ENCODE measurements at places on chromosomes 7 and 10.
A peak's percentile ranks its signal among the peaks of the same experiment; 100 is the strongest.

GRCh38 chr7:157486007-157486755 is 149.4 kb downstream of the DNAJB6 start:
- no peak for DNase-seq

- no peak for DNase-seq
Observed at GRCh38 chr10:21079330-21079658, 182.2 kb upstream of the NEBL start.

DNA sequence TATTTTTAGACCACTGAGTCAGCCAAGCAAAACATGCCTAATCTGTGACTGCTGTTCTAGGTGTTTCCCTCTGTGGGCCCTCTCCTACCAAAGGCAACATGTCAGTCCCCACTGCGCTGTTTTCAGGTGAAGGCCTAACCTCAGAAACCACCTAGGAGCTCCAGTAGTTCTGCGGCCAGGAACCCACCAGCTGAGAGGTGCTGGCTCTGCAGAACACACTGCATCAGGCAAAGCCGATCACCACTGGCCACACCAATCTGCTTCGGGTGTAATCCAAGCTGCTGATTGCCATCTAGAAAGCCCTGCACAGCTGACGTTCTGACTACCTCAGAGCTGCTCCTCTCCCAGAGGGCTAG is 14.9 kb downstream of the CAMK2G start:
- no peak for DNase-seq

DNA sequence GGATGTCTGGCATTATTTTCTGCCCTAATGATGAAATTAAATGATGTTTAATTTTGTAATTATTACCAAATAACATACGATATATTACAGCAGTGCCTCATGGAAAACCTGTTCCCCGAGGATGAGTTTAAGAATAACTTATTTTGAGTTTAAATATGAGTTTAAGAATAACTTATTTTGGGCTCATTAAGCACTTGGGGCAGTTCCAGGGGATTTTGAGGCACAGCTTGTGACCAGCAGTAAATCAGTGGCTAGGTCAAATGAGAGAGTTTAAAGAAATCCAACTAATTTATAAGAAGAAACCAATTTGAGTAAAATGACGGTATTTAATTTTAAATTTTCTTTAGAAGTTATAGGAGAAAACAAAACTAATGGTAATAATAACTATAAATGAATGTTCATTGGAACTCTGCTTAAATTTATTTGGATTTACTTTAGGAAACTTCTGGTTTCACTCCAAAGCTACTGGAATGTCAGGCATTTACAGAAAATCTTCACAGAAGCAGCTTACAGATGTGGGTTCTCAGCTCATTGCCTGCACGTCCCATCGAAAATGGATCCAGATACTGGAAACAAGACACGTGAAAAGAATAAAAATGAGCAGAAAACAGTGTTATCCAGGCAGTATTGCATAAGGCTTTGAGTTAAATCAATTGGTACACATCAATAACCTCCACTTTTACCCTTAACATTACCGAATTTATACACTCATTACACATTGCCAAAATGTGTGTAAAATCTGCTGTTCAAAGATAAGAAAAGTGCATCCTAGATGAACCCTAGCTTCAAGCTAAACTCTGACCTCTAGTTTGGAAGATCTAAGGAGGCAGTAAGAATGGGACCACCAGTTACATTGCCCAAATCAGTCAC is 784.5 kb upstream of the IGFBP3 start:
- DNase-seq: no peak

- DNase-seq: no peak
Observed at GRCh38 chr7:44647981-44648714, 41.7 kb downstream of the OGDH start.

GRCh38 chr10:56481521-56482091 is 120.5 kb upstream of the ZWINT start:
- no peak for DNase-seq

DNA sequence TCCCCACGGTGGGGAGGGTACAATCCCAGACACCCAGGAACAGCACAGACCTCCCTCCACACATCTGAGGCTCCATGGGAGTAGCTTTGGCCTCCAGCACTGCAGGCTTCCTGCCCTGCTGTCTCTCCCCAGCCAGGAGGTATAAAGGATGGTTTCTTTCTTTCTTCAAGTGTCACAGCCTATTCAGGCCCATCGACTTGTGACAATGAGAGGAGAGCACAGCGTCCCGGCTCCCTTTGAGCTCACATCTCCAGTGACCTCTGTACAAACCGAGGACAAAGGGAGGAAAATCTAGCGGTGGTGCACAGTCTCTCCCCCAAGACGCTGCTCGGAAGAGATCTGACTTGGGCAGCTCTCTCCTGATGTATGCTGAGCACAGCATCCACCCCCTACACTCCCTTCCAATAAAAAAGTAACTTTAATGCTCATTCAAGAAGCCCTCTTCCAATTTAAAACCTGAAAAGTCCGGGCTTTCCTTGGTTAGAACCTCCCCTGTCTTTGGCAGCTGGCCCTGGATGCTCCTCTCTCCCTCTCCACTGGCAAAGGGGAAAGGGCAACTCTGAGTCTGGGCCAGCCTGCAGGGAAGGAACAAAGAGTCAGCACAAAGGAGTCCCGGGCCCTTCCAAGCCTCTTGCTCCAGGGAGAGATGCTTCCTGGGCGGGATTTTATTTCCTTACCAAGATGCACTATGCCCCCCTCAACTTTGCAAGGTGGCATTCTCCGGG is 18.0 kb downstream of the CHST15 start:
- DNase-seq: no peak

DNA sequence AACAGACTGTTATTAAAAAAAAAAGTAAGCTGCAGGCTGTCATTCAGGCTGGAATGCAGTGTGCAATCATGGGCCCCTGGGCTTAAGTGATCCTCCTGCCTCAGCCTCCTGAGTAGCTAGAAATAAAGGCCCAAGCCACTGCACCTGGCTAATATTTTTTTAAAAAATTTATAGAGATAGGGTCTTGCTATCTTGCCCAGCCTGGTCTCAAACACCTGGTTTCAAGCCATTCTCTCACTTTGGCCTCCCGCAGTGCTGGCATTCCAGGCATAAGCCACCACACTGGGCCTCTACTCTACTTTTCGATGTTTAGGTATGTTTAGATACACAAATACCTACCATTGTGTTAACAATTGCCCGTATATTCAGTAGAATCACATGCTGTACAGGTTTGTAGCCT is 270.4 kb upstream of the PRKCQ start:
- DNase-seq: no peak

- DNase-seq: no peak
Observed at GRCh38 chr7:5870311-5870710, 10.3 kb upstream of the OCM start.

DNA sequence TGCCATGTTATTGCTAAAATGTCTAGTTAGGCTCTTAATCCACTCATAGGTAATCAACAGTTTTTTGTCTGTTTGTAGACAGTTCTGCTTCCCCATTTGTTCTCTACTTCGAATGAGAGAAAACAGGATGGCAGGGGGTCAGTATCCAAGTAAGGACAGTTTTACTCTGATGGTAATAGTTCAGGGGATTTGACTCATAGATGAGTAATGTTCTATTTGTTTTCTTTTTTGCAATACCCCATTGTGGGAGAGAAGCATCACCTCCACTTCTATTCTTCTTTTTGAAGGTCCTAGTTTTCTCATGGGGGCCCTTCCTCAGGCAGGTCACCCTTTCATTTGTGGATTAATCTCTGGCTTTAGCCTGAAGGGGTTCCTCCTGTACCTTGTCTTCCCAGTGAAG is 13.9 kb downstream of the PCLO start:
- DNase-seq: no peak

DNA sequence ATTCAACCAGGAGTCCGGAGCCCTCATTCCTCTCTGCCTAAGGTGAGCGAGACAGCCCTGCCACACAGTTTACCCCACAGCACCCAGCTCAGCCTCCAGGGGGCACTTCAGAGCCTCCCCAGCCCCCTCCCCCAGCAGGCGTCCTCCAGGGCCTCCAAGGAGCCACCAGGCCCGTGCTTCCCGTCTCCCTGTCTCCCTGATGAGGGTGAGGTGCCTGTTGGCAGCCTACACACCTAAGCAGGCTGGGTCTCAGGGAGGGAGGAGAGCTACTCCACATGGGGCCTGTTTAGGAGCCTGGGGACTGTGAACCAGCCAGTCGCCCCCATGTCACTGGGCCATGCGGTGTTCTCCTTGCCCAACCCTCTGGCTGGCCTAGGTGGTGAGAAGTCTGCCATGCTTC is 28.9 kb upstream of the TRIM8 start:
- peak; percentile 66 for DNase-seq

DNA sequence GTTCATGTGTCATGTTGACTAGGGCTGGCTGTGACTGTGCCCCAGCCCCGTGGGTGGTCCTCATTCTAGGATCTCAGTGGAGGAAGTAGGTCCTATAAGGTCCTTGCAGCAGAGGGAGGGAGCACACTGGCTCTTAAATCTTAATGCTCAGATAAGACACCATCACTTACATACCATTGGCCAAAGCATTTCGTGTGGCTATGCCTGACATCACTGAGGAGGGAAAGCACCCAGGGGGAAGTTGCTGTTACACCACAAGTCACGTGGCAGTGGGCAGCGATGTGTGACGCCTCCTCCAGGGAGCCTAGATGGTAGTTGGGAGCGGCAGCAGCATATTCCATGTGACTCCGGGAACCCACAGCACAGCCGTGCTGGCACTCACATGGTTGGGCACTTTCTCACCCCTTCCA is 224.7 kb upstream of the SH2B2 start:
- DNase-seq: no peak

GRCh38 chr7:110531186-110531585 is 559.7 kb upstream of the LRRN3 start:
- DNase-seq: no peak

DNA sequence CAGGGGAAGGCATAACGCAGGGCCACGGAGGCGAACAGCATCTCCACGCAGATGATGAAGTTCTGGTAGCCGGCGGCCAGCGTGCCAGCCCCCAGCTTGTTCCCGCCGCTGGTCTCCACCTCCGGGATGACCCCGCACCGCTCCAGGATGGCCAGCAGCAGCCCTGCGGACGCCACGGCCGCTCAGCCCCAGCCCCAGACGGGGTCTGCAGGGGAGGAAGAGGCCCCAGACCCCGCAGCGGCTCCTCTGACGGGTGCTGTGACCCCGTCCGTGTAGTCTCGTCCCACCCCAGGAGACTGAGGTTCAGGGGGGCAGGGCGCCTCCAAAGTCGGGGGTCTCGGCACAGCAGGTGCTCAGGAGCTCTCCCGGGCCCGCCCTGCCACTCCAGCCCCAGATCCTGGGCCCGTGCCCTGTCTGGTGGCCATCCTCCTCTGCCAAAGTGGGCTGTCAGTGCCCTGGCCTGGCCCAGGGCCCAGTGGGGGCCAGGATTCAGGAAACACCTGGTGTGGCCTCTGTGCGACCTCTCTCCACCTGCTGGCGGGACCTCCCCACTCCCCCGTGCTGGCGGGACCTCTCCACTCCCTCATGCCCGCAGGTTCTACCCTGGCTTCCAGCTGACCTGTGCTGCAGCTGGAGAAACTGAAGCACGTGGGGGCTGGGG is 8.1 kb downstream of the TMEM184A start:
- DNase-seq: no peak

GRCh38 chr7:81030472-81030871 is 111.6 kb upstream of the SEMA3C start:
- DNase-seq: no peak

DNA sequence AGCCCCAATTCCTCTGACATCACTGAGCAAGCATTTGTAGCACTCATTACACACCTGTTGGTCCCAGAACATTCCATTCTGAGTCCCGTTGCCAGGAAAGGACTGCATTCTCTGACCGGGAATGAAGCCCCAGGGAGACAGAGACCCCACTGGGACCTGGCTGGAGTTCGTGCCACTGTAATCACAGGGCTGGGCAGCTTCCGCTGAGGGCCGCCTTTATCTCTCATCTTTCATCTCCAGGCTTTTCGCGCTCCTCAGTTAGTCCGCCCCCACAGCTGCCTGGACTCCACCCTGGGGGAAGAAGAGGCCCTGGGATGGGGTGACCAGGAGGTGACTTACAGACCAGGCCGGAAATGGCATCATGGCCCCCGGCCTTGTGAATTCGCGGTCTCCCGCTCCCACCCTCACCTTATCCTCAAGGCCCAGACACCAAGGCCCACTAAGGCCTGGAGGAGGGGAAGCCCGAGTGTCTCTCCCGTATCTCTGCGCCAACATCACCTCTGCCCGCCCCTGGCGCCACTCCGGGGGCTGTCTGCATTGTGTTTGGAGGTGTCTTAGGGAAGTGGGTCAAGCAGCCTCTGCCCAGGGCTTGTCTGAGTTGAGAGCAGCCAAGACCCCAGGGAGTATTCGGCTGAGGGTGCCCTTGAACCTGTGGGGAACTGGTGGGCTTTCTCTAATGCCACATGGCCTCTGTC is 75.4 kb downstream of the PROSER2 start:
- DNase-seq: no peak

DNA sequence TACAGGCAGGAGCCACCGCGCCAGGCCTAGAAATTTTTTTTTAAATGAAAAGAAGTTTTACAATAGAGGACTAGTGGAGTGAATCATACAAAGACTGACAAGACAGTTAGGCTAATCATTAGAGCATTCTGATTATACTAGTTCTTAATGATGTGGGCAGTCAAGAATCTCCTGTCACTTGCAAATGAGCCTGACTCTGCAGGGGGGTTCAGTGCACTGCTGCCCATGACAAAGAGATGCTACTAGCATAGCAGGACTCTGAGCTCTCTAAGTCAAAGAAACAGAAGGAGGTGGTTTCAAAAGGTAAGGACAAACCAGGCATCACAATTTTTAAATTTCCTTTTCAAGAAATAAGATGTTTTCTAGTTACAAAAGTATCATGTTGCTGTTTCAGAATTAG is 59.0 kb downstream of the CCDC6 start:
- DNase-seq: no peak

DNA sequence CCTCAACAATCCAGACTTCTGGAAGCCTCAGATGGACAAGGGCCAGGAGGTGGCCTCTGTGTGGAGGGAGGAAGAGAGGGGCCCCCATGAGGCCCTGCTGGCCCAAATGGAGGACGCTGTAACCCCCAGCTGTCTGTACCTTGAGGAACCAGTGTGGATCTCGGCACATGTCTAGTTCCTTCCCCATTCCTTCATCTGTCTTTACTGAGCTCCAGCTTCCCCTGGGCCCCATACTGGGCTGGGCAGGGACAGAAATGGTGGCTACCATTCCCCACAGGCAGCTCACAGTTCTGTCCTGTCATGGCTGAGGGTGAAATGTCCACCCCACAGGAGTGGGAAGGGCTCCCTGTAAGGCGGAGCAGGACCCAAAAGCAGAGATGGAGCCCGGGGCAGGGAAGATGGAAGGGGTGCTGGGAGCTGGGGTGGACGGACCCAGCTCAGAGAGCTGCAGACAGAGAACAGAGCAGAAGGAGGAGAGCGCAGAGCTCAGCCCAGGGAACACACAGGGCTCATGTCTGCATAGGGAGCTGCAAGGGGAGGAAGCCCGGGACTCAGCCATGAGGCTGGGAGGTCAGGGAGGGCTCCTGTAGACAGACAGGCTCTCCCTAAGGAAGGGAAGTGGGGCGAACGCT is 22.8 kb downstream of the ANTXRL start:
- DNase-seq: no peak

DNA sequence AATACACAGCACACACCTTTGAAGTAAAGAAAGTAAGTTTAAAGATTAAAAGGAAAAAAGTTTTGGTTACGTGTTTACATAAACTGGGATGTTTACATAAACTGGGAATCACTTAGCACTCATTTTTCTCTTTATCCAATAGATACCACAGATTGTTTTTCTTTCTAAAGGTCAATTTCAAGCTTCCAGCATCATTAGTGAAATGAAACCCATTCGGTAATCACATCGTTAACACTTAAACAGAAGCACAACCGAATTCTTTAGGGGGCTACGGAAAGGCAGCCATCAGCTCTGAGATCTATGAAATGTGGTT is 1.1 kb downstream of the ODAD2 start:
- DNase-seq: no peak

Measured in HEK293T (cell line).